Inflammatory macrophage treated with lipopolysaccharide for 4 hours (primary cell): ENCODE measurements at places on chromosomes 1 and 21.

GRCh38 chr21:26961698-26962097 is 5.2 kb downstream of the ADAMTS5 start:
- no peak for DNase-seq

- DNase-seq, result peak; percentile 92
Measured at GRCh38 chr1:52239708-52240001, 97.8 kb downstream of the ZFYVE9 start.

DNA sequence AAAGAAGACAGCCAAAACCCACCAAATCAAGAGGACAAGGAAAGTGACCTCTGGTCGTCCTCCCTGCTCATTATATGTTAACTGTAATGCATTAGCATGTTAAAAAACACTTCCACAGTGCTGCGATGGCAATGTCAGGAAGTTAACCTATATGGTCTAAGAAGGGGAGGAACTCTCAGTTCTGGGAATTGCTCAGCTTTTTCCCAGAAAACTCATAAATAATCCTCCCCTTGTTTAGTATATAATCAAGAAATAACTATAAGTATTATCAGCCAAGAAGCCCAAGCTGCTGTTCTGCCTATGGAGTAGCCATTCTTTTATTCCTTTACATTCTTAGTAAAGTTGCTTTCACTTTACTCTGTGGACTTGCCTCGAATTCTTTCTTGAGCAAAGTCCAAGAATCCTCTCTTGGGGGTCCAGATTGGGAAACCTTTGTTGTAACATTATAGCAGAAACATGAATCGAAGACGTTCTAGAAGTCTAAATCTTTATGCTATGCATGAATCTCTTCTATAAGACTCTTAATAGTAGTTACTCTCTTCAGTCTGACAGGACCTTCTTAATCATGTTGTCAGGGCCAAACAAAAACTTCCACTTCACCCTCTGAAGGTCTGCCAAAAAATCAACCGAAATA is 110.0 kb upstream of the VANGL1 start:
- DNase-seq, result no peak

GRCh38 chr1:195686764-195687163 is 921.5 kb downstream of the KCNT2 start:
- no peak for DNase-seq

DNA sequence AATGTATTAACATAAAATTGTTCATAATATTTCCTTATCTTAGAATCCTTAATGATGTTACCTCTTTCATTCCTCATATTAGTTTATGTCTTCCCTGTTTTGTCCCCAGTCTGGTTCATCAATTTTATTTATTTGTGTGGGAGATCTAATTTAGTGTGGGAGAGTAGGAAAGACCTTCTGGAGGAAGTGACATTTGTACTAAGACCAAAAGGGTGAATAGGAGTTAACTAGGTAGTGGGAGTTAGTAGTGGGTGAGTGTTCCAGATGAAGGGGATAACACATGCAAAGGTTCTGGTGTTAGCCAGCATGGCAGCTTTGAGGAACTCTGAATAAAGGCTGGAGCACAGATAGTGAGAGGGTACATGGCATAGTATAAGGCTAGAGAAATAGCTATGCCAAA is 21.4 kb downstream of the RASAL2 start:
- DNase-seq, result no peak

DNA sequence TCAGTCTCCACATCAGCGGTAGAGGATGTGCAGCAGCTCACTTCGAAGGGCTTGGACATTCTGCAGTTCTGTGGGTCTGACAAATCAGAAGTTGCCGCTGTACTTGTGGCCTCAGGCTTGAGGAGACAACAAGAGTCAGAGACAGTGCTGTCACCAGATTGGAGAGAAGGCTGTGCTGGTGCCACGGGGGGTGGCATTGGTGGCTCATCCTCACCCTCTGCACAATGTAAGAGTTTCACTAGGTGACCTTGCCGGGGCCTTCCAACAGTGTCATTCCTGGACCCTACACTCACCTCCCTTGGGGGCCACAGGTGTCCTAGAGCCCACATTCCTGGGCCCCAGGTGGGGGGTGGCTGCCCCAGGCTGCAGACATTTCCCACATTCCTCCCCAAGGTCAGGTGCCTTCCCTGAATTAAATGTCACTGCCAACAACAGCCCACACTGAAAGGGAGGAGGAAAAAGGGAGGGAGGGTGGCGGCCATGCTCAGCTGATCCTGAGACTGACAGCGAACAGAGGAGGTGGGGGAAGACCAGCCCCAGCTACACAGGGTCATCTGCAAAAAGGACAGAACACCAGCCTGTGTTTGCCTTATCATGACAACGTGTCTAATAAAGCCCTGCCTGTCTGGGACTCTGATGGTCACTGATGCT is 46.4 kb downstream of the TMCC2 start:
- DNase-seq, result peak; percentile 40

DNA sequence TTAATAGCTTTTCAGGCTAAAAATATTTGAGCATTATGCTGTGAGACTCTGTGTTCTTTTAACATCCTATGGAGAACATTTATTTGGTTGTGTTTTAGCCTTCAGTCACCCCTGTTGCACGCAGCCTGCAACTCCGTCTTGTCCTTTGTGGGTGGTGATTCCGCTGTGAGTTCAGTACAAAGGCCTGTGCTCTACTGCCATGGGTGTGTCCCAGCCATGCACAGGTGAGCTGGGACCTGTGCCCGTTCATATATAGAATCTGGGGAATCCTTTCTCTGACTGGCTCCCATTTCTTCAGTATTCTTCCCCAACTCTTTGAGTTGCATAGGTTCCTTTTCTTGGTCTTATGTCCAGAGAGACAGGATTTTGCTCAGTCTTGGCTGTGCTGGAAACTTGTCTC is 61.4 kb downstream of the ACTL8 start:
- DNase-seq, result no peak
